CD4-positive, alpha-beta T cell treated with Interleukin-12 subunit alpha and Interleukin-12 subunit beta, for 1 hour (primary cell): ENCODE measurements at places on chromosomes 2 and 18.

DNA sequence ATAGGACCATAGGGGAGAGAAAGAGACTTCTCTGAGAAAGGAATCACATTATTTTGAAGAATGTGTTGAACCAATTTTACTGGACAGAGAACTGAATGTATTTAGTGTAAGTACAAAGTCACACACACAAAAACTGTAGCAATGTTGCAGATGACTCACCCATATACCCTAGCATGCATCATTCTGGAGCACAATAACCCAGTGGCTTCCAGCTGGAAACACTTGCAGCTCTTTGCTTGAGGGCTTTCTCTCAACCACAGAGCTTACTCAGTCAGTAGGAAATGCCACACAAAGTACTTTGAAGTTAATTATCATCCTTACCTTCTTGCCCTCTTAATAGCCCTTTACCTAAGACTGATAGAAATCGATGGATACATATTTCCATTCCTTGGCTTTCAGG is 760.0 kb upstream of the FSHR start:
- no peak for DNase-seq

DNA sequence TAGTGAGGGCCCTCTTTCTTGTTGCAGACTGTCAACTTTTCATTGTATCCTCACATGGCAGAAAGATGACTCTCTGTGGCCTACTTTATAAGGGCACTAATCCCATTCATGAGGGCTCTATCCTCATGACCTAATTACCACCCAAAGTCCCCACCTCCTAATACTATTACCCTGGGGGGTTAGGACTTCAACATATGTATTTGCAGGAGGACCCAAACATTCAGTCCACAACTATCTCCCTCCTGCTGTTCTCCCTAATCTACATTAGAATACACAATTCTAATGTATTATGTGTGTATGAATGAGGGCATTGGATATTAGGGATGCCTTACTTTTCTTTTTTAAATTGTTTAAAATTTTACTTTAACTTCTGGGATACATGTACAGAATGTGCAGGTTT is 246.0 kb upstream of the TANK start:
- no peak for DNase-seq

GRCh38 chr2:51153236-51153635 is 121.3 kb upstream of the NRXN1 start:
- DNase-seq = no peak

- no peak for DNase-seq
Measured at GRCh38 chr2:20608666-20609348, 42.1 kb downstream of the HS1BP3 start.

GRCh38 chr2:155997538-155997937 is 335.0 kb downstream of the NR4A2 start:
- DNase-seq = no peak
